Thyroid gland (tissue), 4 donors: ENCODE measurements at places on chromosomes 12 and 14. TPM values are rescaled to one million over a fixed set of nuclear protein-coding genes. Genes with fewer than 3 reads are reported as not detected.
A peak's percentile ranks its signal among the peaks of the same experiment; 100 is the strongest.

GRCh38 chr12:93056971-93057535 lies 128.0 kb upstream of the EEA1 start:
- H3K4me3 ChIP-seq, result no peak overlapping the region
- H3K27me3 ChIP-seq, result no peaks in the 10 kb centered on the region
- no peak for DNase-seq
- no peak overlapping the region for H3K27ac ChIP-seq
- H3K36me3 ChIP-seq, result no peaks in the 10 kb centered on the region
- peaks cover 14% of the 10 kb centered on the region for H3K4me1 ChIP-seq

DNA sequence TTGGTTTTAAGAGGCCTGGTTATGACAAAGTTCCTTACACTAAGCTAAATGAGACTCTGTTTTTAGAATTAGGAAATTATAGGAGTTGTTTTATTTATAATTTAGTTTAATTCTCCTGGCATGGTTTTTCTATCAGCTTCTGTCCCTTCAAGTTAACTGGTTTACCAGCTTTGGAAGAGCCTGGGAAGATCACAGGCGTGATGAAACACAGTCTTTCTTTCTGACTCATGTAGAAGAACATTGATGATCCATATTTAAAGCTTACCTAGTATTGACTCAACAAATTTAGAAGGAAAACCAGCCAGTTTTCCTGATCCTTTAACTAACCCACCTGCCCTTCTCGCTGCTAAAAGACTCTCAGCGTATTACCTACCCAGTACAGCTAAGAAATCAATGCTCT lies 155.2 kb downstream of the TGFB3 start:
- DNase-seq, result no peak
- peaks cover 47% of the 10 kb centered on the region for H3K4me1 ChIP-seq
- no peaks in the 10 kb centered on the region for H3K27me3 ChIP-seq
- no peaks in the 10 kb centered on the region for H3K36me3 ChIP-seq

DNA sequence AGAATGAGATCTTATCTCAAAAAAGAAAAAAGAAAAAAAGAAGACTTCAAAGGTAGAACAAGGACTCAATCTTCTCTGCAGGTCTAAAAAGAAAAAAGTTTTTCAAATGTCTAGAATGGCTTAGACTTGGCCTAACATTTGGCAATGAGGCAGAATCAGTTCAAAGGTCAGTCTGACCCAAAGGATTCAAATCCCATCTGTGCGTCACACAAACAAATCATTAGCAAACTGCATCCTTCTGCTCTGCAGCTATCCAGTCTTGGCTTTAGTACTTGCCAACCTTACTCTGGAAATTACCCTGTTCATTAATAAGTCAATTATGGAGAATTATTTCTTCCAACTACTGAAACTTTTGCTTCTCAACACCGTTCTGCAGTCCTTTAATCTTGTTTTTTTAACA lies 3.1 kb downstream of the YAF2 start:
- no peaks in the 10 kb centered on the region for H3K36me3 ChIP-seq
- H3K4me1 ChIP-seq, result peaks cover 47% of the 10 kb centered on the region
- H3K27ac ChIP-seq, result peak overlapping the region; percentile 95
- H3K4me3 ChIP-seq, result no peak overlapping the region
- DNase-seq, result no peak
- no peaks in the 10 kb centered on the region for H3K27me3 ChIP-seq

- DNase-seq, result no peak
- no peaks in the 10 kb centered on the region for H3K36me3 ChIP-seq
- no peak overlapping the region for H3K27ac ChIP-seq
- H3K4me1 ChIP-seq, result no peaks in the 10 kb centered on the region
- H3K4me3 ChIP-seq, result no peak overlapping the region
These were observed 543.2 kb upstream of the TBX3 start for GRCh38 chr12:115227137-115227615.

- H3K4me3 ChIP-seq, result no peak within 1 kb of the TSS
- no peaks in the 10 kb centered on the region for H3K36me3 ChIP-seq
- DNase-seq, result peak; percentile 32
- H3K27ac ChIP-seq, result peak within 1 kb of the TSS; percentile 43
- peaks cover 27% of the 10 kb centered on the region for H3K4me1 ChIP-seq
These were observed at the start of gene FZD10 for GRCh38 chr12:130162267-130162666. Gene FZD10, plus strand, starts transcription at chr12:130162464. Its CDS starts 479 bp downstream, at chr12:130162943.

DNA sequence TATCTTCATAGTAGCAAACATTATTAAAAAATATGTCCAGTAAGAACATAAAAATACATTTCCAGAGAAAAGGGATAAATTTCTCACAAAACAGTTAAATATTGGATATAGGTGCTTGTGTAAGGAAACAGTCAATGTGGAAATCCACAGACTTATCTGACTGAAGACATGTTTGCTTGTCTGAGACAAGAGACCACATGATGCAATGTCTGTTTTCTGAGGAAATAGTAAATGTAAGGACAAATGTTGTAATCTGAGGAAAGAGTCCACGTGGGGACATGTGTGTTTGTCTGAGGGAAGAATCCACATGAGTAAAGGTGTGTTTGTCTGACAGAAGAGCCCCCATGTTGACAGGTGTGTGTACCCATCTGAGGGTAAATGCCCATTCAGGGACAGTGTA lies 1093.2 kb downstream of the TMEM121 start:
- no peak overlapping the region for H3K4me3 ChIP-seq
- H3K27ac ChIP-seq, result no peak overlapping the region
- no peak for DNase-seq

GRCh38 chr12:113392988-113393579 lies 10.6 kb downstream of the SDS start:
- H3K27ac ChIP-seq, result no peak overlapping the region
- H3K36me3 ChIP-seq, result peaks cover 7% of the 10 kb centered on the region
- no peak overlapping the region for H3K4me3 ChIP-seq

DNA sequence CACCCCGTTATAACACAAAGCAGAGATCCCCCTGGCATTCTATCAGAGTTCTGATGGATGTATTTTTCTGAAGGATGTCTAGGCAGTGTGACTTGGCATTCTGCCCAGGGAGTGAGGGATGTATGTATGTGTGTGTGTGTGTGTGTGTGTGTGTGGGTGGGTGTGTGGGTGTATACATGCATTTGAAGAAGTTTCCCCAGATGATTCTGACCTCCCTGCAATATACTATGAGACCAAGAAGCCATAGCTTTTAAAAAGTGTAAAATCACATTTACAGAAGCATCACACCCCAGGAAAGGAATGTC lies 59.7 kb upstream of the NAP1L1 start:
- H3K27ac ChIP-seq, result no peak overlapping the region
- no peaks in the 10 kb centered on the region for H3K36me3 ChIP-seq
- H3K4me3 ChIP-seq, result no peak overlapping the region
- no peaks in the 10 kb centered on the region for H3K27me3 ChIP-seq
- DNase-seq, result no peak
- no peaks in the 10 kb centered on the region for H3K4me1 ChIP-seq

DNA sequence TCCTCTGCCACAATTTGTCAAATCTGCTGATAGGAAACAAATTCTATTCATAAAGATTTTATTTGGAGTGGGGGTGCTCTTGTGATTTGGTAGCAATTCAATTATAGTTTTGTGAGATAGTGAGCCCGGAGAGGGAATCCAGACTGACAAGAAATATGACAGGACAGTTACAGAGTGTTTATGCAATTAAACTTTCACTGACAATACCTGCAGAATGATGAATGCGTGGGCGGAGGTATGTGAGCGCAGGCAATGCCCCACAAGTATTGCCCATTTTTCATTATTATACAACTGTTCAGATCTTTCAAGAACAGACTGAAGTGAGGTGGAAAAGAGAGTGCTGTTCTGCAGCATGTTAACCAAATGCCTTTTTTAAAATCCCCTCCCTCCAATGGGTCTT lies 259.0 kb downstream of the EGLN3 start:
- no peak for DNase-seq
- H3K27me3 ChIP-seq, result no peaks in the 10 kb centered on the region
- H3K36me3 ChIP-seq, result no peaks in the 10 kb centered on the region
- no peaks in the 10 kb centered on the region for H3K4me1 ChIP-seq
- H3K4me3 ChIP-seq, result no peak overlapping the region
- H3K27ac ChIP-seq, result no peak overlapping the region

- peak overlapping the region; percentile 35 for H3K27ac ChIP-seq
- H3K4me1 ChIP-seq, result peaks cover 22% of the 10 kb centered on the region
- DNase-seq, result peak; percentile 51
- no peaks in the 10 kb centered on the region for H3K36me3 ChIP-seq
These were observed 29.0 kb downstream of the PDE6H start for GRCh38 chr12:15001733-15002382.

GRCh38 chr12:20000229-20000849 lies 368.0 kb upstream of the PDE3A start:
- no peaks in the 10 kb centered on the region for H3K36me3 ChIP-seq
- no peak for DNase-seq
- no peaks in the 10 kb centered on the region for H3K4me1 ChIP-seq
- no peaks in the 10 kb centered on the region for H3K27me3 ChIP-seq

Gene CLEC2A
- not detected for total RNA-seq
